Mammary epithelial cell (primary cell): ENCODE measurements at places on chromosomes 3 and 15.

GRCh38 chr3:122366379-122366749 lies 16.7 kb downstream of the MIX23 start:
- DNase-seq: peak; percentile 48

DNA sequence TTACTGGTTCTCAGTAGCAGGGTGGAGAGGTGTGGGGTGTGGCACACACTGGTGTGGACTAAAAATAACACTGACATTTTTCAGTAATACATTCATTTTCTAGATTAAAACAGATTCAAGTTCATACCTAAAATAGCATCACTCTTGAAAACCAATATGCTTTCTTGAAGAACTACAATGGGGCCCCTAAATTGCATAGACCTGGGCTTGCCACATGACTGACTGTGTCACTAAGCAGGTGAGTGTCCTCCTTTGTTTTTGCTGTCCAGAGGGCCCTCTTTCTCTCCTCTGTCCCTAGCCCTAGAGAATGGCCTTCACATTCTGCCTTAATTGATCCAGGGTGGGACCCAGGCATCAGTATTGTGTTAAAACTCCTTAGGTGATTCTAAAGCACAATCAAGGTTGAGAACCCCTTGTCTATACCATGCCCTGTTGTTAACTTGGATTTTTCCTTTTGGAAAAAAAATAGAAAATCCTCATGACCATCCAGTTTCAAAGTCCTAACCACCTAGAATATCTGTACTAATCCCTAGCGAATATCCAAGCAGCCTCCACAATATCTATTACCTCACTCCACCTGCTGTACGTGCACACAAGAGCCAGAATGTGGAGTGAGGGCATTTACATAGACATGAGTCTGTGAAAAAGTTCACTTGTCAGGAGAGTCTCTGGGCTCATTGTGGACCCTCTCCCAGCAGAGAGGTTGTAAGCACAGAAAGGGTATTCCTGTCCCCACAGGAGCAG lies 18.7 kb upstream of the TMEM41A start:
- no peak for DNase-seq

GRCh38 chr3:10703875-10704274 lies 112.2 kb upstream of the SLC6A11 start:
- peak; percentile 33 for DNase-seq

GRCh38 chr3:170418422-170419398 lies at the start of gene CLDN11:
TSS of gene CLDN11 (plus strand) at chr3:170418868. CDS start at chr3:170419067, 199 bp downstream.
- DNase-seq: no peak

DNA sequence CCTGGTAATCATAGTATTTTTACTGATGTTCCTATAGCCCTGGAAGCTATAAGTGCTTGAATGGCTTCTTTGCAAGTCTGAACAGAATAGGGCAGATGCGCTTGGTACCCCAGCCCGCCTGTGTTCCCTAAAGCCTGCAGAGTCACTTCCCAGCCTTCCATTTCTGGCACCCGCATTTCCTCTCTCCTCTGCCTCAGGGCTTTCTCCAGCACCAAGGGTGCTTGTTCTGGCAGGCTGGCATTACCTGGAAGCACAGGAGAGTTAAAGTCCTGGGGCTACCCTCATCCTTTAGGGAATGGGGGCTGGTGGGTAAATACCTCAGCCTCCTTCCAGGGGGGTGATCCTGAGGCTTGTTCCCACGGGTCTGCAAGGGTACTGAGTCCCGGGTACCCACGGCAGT lies 7.4 kb upstream of the CHRNA3 start:
- no peak for DNase-seq

DNA sequence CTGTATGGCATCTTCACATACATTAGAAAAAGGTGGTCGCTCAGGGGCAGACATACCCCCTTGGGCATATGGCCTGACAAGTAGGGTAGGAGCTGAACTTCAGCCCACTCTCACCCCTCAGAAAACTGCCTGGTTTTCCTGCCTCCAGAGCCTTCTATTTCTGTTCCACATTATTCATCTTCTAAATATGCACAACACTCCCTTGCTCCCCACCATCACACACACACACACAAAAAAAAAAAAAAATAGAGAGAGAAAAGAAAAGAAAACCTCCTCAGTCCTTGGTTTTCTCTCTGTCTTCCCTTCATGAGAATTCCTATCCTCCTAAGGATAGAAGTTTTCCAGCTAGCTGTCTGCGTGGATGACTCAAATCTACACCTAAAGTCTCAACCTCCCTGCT lies 5.6 kb upstream of the ROPN1 start:
- no peak for DNase-seq

DNA sequence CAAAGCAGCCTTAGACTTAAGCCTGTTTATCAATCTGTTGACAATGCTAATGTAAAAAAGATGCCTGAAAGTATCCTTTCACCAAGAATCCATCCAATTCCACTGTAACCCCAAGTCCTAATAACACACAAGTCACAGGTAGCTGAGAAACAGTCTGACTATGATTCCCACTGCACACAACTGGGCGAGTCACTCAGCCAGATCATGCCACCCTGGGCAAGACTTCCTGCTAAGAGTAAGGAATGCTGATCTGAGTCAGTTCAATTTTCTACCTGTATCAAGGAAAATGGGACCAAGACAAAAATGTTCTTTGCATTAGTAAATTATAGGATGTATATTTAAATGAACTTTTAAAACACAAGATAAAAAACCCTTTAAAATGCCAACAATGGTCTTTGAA lies 33.3 kb downstream of the NPTN start:
- DNase-seq: peak; percentile 74

GRCh38 chr3:156952011-156952410 lies 125.9 kb downstream of the LEKR1 start:
- DNase-seq: no peak

GRCh38 chr3:68060191-68060590 lies 405.8 kb upstream of the SUCLG2 start:
- DNase-seq: no peak

GRCh38 chr3:85455561-85456200 lies 496.9 kb downstream of the CADM2 start:
- DNase-seq: no peak

GRCh38 chr15:63165166-63165859 lies 8.0 kb upstream of the RPS27L start:
- DNase-seq: no peak

- no peak for DNase-seq
Observed at GRCh38 chr3:58035524-58036255, 27.5 kb downstream of the FLNB start.

- DNase-seq: no peak
Observed at GRCh38 chr15:77195586-77195985, 124.7 kb upstream of the TSPAN3 start.

GRCh38 chr3:35932995-35933394 lies 293.7 kb downstream of the ARPP21 start:
- DNase-seq: peak; percentile 75

DNA sequence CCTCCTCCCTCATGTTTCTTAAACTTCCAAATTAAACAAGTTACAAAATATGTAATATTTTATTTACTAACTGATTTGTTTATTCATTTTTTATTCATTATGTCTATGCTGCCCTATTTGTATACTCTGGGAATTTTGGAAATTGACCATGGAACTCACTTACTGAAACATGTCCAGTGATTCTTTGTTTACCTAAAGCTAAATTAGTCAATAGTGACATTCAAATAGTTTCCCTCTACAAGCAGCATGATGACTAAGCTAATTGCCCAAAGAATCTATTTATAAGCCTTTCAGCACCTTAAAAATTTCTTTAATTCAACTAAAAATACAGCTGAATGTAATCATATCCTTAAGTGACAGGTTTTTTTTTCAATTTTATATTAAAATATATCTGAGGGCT lies 437.7 kb downstream of the SI start:
- no peak for DNase-seq

GRCh38 chr3:26712211-26713026 lies 89.8 kb downstream of the LRRC3B start:
- peak; percentile 11 for DNase-seq

- no peak for DNase-seq
Observed at GRCh38 chr3:183396662-183397391, 31.6 kb downstream of the MCF2L2 start.

GRCh38 chr15:68930268-68931022 lies at the start of gene SPESP1:
TSS of gene SPESP1 (plus strand) at chr15:68930525. CDS start at chr15:68930654, 129 bp downstream.
- no peak for DNase-seq

DNA sequence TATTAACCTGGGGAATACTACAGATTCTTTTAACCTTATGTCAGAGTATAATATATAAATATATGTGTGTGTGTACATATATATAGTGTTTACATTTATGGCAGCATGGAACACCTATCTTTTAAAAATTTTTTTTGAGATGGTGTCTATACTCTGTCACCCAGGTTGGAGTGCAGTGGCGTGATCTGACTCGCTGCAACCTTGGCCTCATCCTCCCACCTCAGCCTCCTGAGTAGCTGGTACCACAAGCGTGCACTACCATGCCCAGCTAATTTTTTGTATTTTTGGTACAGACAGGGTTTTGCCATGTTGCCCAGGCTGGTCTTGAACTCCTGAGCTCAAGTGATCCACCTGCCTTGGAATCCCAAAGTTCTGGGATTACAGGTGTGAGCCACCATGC lies 18.5 kb upstream of the ERICH6 start:
- no peak for DNase-seq

DNA sequence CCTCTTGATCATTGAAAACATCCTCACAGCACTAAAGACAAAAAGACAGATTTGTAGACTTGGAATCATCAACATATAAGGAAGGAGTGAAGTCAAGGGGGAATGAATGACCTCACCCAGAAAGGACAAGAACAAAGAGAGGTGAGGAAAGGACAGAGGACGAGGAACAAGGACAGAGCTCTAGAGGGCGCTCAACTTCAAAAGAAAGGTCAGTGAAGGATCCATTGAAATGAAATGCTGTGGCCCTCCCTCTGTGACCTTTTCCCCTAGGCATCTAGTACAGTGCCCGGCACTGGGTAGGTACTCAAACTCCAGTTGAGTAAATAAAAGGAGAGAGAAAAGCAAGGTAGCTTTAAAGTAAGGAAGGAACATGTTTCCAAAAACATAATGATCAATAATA lies 2.6 kb downstream of the ATP8B4 start:
- DNase-seq: peak; percentile 24

DNA sequence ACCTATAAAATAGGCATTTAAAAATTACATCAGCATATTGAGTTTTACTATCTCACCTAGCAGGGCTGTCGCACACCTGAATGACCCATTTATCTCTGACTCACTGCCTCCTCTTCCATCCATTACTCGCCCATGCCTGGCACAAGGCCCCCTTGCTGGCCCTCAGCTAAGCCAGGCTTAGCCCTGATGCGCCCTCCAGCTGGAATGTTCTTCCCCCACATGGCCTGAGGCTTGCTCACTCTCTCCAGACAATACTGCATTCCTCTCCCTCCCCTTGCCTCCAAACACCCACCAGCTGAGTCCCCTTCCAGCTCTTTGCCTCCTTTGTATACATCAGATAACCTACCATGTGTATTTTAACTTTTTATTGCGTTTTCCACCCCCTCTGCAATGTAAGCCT lies 7.2 kb downstream of the SH3BP5 start:
- peak; percentile 36 for DNase-seq

- DNase-seq: peak; percentile 63
Observed at GRCh38 chr15:50145451-50145872, 26.4 kb upstream of the ATP8B4 start.

DNA sequence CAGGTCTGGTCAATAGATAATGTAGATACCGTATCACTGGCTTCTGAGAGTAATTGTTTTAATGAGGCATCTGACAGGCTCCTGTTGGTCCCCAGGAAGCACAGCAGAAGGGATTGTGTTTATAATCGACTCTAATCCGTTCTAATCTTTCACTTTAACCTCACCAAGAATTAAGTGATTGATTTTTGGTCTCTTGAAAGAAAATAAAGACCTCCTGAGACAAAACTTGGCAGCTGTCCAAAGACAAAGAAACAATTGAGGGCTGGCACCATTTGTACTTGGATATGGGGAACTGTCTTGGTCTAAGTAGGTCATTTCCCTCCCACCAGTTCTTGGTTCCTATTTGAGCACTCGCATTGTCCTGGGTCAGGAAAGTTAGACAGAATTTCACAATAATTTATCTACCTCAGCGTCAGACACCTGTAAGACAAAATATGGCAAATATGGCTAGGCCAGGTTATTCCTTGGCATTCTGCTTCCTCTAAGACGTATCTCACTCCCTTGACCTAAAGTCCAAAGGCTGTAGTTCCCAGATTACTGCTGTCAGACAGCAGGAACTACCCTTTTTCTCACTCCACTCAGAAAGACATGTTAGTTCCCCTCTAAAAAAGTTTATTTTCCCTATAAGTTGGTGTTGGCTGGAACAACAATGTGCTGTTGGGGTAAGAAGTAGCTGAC lies 22.7 kb upstream of the CD96 start:
- DNase-seq: no peak

- no peak for DNase-seq
Observed at GRCh38 chr15:95603802-95604201, 726.7 kb upstream of the NR2F2 start.

DNA sequence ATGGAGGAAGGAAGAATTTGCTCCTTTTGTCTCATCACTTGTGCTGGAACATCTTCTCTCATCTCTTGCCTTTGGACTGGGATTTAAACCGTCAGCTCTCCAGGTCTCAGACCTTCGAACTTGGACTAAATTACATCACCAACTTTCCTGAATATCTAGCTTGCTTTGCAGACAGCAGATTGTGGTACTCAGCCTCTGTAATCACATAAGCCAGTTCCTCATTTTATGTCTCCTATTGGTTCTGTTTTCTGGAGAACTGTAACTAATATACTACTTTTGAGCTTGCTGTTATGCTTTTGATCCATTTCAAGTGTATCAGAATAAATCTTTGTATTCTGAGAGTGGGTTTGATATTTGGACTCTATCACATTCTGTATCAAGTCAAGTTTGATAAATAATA lies 164.3 kb upstream of the VEPH1 start:
- DNase-seq: no peak

DNA sequence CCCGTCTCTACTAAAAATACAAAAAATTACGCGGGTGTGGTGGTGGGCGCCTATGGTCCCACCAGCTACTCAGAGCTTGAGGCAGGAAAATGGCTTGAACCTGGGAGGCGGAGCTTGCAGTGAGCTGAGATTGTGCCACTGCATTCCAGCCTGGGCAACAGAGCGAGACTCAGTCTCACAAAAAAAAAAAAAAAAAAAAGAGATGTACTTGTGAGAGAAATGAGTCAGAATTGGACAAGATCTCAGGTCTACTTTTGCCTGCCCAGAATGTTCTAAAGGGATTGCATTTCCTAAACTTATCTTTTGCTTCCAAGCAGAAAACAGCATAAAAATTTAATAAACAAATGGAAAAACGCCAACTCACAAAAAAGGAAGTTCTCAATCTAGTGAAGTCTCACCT lies 167.5 kb downstream of the NR2F2 start:
- no peak for DNase-seq

DNA sequence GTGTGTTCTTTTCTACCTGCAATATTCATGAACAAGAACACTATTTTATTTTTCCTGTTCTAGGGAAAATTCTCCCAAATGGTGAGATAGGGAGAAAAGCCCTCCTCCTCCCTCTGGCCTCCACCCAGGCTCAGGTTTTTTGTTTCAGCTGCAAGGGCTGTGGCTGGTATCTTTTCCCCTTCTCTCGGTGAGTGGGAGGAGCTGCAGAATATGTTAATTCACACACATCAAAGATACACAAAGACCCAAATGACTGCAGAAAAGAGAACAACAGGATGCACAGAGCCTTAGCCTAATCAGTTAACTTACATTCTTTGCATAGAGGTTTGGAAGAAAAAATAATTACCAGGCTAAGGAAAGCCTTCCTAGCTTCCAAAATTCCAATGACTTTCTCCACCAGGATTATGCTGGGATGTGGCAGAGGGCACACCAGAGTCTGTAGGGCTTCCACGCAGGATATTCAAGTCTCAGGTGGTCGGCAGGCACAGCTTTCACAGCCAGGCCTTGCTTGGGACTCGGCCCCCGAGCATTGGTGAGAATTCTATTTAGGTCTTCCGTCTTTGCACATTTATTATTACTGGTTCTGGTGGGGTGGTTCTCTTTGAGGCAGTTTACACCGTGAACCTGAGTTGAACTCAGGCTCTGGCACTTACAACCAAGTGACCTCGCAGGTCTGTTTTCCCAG lies 64.9 kb downstream of the ABHD5 start:
- DNase-seq: no peak
